ENCODE measurements at places on chromosomes 1 and 21.

DNA sequence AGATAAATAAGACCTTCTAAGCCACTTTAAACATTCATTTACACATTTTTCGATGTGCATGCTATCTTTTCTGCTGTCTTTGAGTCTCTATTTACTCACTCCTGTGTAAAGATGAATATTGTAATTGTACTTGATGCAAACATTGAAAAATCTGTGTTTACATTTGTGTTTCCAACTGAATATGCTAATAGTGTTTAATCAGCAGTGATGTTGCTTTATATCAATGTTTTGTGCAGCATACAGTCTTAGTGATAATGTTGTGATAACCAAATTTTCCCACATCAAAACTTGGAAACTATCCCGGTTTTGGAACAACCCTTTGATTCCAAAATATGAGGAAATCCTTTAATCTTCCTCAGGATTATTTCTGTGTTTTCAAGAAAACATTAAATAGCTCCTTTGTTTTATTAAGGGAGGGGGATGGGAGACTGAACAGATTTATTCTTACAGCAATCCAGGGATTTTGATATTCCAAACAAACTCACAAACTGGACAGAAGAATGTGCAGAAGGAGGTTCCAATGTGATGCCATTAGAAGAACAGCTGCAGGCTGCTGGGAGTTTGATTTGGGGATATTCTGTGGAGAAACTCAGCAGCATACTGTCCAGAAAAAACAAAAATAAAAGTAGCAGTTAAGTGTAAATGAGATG lies 248.0 kb downstream of the S1PR1 start:
- no peak for DNase-seq

DNA sequence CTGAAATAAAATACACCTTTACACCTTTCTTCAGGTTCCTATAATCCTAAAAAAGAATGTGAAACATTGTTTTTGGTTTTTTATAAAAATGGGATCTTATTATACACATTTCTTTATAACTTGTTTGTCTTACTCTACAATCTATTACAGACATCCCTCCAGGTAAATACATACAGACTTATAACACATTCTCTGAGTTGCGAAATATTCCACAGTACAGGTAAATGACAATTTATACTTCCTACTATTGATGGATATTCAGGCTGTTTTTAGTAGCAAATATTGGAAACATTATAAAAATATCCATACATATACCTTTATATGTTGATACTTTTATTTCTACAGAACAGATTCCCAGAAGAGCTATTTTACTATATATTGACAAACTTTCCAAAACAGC lies 20.3 kb downstream of the PIK3R3 start:
- no peak for DNase-seq

DNA sequence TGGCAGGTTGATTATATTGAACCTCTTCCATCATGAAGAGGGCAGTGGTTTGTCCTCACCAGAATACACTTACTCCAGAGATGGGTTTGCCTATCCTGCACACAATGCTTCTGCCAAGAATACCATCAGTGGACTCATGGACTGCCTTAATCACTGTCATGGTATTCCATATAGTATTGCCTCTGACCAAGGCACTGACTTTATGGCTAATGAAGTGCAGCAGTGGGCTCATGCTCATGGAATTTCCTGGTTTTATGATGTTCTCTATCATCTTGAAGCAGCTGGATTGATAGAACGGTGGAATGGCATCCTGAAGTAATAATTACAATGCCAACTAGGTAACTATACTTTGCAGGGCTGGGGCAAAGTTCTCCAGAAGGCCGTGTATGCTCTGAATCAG lies 16.6 kb upstream of the GBP6 start:
- DNase-seq: no peak

DNA sequence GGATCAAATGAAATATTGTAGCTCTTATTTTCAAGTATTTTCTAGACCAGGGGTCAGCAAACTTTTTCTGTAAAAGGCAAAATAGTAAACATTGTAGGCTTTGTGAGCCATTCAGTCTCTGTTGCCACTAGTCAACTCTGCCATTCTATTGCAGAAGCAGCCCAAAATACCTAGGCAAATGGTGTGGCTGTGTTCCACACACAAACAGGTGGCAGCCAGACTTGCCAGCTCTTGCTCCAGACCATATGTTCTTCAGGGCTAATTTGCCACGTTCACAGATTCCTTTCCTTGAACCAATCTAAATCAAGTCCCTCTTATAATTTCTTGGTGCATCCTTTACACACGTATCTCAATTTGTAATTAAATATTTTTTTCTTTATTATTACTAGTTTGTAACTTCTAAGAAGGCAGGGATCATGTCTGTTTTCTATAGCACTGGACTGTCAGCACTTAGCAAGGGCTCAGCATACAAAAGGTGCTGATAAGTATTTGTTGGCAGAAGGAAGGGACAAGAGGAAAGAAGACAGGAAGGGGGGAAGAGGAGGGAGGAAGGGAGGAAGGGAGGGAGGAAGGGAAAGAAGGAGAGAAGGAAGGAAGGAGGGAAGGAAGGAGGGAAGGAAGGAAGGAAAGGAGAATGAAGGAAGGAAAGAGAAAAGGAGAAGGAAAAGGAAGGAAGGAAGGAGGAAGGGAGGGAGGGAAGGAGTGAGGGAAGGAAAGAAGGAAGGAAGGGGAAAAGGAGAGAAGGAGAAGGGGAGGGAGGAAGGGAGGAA lies 106.5 kb upstream of the EDEM3 start:
- DNase-seq: no peak

- no peak for DNase-seq
Measured at GRCh38 chr1:184632415-184633175, 122.1 kb downstream of the EDEM3 start.

- no peak for DNase-seq
Measured at GRCh38 chr1:230072866-230073265, 5.8 kb downstream of the GALNT2 start.

- DNase-seq: no peak
Measured at GRCh38 chr21:41418956-41419680, 6.9 kb upstream of the MX1 start.

DNA sequence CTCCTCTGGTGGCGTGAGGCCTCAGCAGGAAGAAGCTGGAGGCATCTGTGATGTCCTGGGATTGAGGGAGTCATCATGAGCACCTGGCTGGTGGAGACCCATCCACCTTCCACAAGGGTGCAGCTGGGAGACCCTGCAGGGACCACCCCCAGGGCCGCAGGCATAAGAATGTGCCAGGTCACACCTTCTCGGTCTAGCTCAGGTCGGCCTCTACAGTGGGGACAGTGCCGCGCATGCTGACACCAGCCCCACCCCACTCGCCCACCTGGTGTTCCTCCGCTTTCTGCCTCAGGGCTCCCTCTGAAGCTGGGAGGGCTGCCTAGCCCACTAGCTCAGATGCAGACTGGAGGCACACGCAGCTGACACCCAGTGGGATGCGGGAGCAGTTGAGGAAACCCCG lies 5.8 kb upstream of the PAQR7 start:
- no peak for DNase-seq

GRCh38 chr1:243525085-243525487 lies 269.2 kb downstream of the SDCCAG8 start:
- DNase-seq: no peak

- no peak for DNase-seq
Measured at GRCh38 chr1:32900371-32900955, 726 bp downstream of the TMEM54 start.

DNA sequence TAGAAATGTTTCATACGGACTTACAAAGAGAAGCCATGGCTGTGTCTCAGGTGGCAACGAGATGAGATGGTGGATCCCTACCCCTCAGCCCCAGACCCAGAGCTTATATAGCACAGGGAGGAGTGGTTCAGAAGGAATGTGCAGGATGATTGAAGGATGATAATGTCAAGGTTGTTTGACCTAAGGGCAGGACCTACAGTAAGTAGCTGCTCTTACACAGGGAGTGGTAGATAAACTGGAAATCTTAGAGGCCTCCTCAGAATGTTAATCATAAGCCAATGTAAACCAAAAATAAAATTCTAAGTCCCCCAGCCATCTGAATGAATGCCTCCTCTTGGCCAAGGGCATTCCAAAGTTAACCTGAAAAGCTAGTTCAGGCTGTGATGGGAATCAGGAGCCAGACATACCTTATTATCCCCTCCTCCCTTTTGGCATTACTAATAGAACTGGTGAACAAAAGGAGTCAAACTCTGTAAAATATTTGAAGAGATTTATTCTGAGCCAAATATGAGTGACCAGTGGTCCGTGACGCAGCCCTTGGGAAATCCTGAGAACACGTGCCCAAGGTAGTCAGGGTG lies 45.8 kb upstream of the PDE9A start:
- no peak for DNase-seq

DNA sequence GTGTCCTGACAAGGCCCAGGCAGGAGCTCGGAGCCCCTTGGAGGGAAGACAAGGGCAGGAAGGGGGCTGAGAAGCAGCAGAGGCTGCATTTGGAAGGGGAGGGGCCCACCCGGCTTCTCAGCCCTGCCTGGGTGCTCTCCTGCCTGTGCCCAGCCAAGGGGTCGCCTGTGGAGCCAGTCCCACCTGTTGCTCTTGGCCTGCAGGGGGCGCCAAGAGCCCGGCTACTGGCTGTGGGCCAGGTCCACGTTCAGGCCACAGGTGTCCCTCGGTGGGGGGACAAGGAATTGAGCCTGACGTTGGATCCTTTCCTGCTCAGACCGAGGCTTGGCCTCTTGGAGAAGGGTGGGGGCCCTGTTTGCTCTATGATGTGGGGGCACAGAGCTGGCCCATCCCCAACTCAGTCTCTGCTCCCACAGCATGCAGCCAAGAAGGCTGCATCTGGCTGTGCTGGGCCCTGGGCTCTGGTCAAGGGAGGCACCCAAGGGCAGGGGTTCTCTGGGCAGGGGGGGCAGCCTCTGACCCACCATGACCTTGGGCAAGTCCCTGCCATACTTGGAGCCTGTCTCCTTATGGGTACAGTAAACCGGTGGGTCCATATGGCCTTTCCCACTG lies 10.9 kb downstream of the WNT4 start:
- no peak for DNase-seq

DNA sequence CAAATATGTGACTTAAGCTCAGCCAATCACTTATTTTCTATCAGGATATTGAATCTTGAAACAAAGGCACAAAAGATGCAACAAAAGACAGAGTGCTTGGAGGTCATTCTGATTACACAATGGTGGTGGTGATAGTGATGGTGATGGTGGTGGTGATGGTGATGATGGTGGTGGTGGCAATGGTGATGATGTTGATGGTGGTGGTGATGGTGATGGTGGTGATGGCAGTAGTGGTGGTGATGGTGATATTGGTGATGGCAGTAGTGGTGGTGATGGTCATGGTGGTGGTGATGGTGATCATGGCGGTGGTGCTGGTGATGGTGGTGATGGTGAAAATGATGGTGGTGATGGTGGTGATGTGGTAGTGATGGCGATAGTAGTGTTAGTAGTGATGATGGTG lies 21.9 kb upstream of the TNR start:
- no peak for DNase-seq

- no peak for DNase-seq
Measured at GRCh38 chr1:231508941-231509340, 19.5 kb upstream of the TSNAX start.

DNA sequence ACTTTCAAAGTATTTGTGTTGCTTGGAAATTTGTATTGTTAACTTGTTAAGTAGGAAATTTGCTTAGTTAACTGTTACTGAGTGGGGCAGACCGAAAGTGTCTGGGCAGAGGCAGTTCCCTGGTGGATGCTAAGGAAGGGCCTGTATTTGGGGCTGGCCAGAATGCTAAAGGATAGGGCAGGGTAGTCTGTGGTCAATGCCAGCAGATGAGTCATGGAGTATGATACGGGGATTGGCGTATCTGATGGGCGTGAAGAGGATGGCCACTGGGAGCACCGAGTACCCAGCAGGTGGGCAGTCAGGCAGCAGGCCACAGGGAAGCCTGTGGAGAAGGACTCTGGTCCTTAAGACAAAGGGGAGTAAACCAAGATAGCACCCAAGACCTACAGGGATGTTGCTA lies 46.6 kb upstream of the SCAF4 start:
- no peak for DNase-seq

GRCh38 chr21:32282992-32283391 lies 4.1 kb upstream of the MIS18A start:
- no peak for DNase-seq

DNA sequence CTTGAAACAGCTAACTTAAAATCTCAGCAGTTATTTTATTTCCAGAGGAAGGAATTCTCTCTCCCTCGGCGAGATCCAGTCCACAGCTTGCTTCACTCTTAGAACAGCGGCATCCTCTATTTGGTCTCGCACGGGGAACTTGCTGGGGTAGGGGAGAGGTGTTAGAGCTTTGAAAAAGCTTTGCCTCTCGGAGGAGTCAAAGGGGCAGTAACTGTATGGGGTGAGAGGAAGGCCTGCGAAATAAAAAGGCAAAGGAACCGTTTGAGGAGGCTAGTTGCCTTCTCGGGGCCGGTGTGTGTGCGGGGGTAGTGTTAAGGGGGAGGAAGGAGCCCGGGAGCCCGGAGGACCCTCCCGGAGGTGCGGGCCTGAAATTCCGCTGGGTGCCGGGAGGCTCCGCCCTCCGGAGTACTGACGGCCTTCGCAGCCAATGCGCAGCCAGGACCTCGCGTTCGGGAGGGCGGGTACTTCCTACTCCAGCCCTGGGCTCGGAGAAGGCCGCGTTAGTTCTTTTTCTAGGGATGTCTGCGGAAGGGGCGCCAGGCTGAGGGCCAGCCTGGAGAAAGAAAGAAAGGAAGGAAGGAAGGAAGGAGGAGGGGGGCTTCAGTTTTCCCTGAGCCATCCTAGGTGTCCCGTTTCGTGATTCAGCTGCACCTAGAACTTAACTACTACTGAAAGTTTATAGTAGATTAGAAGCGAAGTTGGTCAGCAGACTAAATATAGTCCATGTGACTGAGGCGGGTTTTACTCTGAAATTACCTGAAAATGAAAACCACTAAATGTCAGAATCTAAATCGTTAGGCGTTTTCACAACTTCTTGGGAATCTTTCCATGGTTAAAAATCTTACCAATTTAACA lies 2.2 kb downstream of the NEK7 start:
- peak; percentile 32 for DNase-seq

DNA sequence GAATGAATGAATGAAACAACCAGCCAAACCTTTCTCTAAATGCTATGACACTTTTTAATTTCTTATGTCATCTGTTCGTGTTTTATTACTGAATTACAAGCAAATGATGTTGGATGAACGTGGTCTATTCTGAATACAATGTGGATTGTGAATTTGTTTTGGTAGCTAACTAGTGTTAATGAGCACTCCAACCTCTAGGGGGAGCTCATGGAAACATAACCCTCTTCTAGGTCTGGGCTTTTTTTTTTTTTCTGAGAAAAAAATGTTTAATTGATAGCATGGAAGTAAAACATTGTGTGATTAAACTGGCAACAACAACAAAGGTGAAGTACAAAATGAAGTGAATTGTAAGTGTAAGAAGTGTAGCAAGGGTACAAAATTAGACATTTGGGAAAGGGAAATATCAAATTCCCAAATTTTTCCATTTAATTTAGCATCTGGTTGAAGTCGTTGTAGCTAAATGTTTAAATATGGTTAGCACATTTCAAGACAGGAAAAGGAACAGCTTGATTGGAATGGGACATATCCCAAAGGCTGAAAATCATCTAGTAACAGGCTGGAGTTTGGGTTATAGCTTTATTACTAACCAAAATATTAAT lies 42.6 kb upstream of the PTGS2 start:
- DNase-seq: no peak

DNA sequence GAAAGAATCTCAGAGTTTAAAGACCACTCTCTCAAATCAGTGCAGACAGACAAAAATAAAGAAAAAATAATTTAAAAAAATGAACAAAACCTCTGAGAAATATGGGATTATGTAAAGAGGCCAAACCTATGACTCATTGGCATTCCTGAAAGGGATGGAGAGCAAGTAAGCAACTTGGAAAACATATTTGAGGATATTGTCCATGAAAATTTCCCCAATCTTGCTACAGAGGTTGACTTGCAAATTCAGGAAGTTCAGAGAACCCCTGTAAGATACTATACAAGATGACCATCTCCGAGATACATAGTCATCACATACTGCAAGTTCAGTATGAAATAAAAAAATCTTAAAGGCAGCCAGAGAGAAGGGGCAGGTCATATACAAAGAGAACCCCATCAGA lies 43.7 kb upstream of the IVNS1ABP start:
- DNase-seq: no peak

All from thoracic aorta (tissue), 2 donors.